Hypothalamus (tissue), 51 donors: ENCODE measurements at places on chromosomes 7 and 10.
A peak's percentile ranks its signal among the peaks of the same experiment; 100 is the strongest.

DNA sequence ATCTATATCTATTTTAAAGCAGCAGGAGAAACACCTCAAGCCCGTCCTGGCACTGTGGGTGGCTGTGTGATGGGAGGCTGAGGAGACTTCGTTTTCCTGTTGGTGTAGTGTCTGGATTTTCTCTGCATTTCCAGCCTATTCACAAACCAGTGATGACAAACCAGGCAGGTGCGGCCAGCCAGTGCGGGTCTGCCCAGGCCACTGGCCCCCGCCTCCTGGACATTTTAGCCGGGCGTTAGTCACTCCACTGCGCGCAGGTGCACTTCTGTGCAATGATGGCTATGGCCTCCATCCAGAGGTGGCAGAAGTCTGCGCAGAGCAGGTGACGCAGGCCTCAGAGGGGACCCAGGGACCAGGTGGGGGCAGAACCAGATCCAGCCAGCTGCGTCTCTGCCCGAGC lies 64.9 kb upstream of the PITRM1 start:
- DNase-seq: no peak

DNA sequence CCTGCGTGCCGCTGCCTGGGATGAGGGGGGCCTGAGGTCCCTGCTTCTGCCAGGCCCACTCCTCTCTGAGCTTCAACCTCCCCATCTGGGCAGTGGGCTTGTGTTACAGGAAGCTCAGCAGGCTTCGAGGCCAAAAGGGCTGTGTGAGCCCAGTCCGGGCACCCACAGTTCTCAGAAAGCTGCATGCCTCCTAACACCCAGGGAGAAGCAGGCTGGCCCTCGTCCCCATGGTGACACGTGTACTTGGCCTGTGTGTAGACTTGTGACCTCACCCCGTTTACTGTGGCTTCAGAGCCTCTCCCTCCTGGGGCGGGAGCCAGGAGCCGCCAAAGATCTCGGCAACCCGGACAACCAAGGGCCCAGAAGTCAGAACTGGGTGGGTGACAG lies 2.2 kb upstream of the GRIFIN start:
- DNase-seq: peak; percentile 11

DNA sequence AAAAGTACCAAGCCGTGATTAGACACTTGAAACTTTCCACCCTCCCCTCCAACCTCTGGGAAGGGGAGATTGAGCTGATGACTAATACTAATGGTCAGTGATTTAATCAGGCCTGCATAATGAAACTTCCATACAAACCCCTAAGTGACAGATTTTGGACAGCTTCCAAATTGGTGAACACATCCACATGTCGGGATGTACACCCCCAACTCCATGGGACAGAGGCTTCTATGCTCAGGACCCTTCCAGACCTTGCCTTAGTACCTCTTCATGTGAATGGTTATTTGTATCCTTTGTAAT lies 4.8 kb downstream of the NUB1 start:
- DNase-seq: no peak

GRCh38 chr7:128763541-128763940 lies 12.1 kb downstream of the OPN1SW start:
- DNase-seq: no peak

DNA sequence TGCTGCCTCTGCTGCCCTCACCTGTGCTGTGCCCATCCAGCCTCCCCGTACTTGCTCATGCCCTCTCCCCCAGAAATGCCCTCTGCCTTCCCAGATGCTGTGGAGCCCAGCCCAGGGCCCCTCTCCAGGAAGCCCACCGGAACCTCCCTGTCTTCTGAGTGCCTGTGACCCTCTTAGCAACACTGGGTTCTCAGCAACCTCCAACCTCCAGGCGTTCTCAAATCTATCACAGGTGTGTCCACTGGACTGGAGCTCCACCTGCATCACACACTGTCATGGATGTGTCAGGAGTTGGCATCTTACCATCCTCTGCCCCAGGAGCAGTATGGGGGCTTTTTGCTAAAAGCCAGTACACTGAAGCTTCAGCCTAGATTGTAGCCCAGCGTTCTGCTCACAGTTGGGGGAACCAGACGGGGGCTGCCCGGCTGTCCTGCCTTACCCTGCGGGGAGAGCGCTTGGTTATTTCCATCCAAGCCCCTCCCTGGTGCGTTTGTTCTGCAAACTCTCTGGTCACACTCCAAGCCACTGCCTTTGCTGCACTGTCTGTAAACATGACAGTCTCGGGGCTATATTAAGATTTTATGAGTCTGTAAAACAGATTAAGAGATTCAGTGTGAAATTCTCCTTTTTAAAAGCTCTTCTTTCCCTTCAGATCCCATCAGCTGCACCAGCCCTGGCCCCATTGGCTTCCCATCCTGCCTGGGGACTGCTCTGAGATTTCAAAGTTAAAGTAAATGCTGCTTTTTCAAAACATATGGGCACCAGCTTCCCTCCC lies 71.3 kb upstream of the CPXM2 start:
- no peak for DNase-seq

- DNase-seq: no peak
Observed at GRCh38 chr7:149501651-149502050, 4.0 kb upstream of the ZNF746 start.

- no peak for DNase-seq
Observed at GRCh38 chr10:34666008-34666704, 148.9 kb downstream of the PARD3 start.

DNA sequence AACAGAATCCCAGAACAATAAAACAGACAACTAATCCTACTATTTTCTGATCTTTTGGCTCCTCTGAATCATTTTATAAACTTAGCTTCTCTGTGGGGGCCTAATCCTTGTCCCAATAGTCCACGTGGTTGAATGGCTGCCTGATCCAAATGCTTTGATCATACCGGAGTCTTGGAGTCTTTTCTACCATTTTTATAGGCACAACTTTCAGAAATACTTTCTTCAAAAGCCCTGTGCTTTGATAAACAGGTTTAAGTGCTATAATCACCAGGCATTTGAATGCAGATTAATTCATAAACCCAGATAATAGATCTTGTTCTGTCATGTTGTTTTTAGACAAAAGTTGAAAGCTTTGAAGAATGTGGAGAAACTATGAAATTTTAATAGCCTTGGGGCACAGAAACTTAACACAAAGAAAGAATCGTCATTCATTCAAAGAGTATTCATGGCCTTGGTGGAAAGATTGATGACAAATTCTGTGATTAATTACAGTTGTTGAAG lies 163.7 kb downstream of the AHR start:
- no peak for DNase-seq

DNA sequence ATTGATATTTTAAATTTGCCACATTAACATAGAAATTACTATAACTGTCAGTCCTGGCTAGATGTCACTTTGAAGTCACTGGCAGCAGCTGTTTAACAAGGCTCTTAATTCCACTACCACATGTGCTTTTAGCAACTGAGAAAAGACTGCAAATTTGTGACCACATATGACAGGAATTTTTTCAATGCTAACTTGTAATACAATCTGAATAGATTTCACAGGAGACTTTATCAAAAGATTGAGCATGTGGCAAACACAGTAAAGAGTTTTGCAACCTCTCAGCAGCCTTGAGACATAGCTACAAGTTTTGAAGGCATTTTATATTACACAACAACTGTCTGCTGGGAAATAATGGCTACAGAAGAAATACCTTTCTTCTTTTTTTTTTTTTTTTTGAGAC lies 73.0 kb downstream of the MICU1 start:
- DNase-seq: no peak

- no peak for DNase-seq
Observed at GRCh38 chr7:28168393-28169158, 12.0 kb downstream of the JAZF1 start.

DNA sequence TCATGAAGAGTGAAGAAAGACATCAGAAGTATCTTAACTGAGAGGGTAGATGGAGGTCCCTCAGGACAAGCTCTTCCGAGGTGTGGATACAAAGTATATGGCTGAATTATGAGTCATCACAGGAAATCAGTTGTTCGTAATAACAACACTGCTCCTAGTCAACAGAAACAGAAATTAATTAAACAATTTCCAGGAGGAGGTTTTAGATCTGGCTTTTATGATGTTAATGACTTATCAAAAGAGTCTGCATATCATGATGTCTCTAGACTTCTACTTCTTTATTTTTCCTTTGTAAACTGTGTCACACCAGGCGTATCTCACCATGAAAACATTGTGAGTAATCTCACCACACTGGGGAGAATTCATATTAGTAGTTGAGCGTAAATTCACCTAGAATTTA lies 31.2 kb downstream of the OSBPL3 start:
- DNase-seq: no peak

DNA sequence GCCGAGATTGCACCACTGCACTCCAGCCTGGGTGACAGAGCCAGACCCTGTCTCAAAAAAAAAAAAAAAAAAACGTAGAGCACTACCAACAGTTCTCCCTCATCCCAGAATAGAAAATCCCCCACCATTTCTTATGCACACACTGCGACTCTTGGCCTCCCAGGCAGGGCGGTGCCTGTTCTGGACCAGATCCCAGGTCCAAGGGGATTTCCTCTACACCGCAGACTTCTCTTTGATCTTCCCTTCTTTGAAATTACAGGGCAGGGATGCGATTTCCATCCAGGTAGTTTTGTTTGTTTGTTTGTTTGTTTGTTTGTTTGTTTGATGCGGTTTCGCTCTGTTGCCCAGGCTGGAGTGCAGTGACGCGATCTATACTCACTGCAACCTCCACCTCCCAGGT lies 91.8 kb downstream of the SEPTIN14 start:
- no peak for DNase-seq
